Activated naive CD8-positive, alpha-beta T cell treated with anti-CD3 and anti-CD28 coated beads, Interleukin-2, amount 50 U/mL, for 24 hours (primary cell): ENCODE measurements at places on chromosomes 3 and 15.

DNA sequence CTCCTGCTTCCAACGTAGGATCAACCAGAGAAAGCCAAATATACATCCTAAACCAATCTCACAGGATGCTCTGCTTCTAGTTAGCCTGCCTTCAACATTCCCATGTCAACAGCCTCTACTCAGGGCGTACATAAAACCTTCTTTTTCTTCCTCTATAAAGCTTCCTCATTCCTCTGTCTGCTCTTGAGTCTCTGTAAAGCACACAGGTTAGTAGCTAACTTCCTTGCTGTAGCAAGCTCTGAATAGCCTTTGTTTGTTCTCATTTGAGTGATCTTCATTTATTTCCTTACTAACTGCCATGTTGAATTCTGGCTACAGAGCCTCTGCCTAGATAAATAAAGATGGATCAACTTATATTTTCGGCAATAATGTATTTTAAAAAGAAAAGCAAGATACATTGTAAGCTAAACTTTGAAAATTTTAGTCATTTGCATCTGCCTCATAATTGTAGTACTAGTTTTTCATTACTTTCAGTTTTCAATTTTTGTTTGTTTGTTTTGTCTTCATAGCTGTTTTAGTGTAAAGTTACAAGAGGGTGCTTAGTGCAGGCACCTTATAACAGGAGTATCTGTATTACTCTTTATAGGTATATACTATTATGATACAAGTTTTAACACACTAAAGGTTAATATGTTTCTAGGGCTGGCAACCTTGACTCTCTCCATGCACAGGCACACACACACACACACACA is 498.2 kb downstream of the PYDC2 start:
- no peak for DNase-seq

DNA sequence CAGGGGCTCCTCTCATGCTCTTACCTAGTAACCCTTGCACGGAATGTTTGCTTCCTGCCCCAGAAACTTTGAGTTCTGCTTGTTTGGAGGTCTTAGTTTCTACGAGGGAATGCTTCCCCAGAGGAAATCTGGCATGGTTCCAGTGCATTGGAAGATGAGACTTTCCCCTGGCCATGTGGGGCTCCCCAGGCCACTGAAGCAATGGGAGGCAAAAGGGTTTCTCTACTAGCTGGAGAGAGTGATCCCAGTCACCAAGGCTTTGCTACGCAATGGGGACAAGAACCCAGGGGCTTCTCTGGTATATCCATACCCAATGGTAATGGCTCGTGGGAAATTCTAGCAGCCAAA is 44.2 kb upstream of the RPL32 start:
- no peak for DNase-seq

GRCh38 chr3:184755315-184755731 is 43.5 kb upstream of the MAGEF1 start:
- no peak for DNase-seq

DNA sequence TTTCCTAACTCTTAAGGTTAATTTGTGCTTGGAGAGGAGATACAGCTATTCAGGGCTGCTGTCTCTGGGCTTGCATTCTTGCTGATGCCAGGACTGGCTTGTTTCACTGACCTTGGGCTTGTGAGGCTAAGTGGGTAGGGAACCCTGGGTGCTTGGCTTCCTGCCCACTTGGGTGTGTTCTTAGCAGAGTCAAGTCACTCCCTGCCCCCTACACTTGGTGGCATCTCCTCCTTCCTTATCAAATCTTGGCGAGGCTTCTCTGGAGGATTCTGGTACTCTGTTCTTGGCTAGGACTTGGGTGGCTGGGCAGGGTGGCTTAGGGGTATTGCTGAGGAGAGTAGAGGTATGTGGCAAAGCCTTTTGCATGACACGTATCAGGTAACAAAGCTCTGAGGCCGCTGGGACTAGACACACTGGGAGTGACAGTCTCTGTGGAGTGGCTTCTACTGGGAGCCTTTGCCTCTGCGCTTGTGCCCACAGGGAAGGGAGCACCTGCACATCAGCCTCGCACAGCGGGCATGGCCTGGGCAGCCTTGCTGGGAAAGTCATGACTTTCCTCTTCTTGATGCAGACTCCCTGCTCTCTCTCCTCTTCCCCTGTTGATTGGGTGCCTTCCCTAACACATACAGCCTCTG is 41.8 kb downstream of the CHCHD6 start:
- no peak for DNase-seq

DNA sequence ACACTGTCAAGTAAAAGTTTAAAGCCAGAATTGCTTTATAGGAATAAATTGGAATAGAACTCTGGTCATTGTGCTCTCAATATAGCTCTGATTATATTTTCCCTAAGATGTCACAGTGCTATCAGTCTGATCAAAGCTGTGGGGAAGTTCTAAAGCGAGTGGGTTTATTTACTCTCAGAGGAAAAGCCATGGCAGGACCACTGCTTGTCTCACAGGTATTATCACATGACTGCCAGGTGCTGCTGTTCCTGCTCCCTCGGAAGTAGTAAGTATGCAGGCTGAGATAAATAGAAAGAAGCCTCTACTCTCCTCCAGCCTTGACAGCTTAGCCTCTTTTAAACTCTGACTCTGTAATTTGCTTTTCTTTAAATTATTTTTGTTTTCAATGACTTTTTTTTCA is 49.1 kb upstream of the UTS2B start:
- no peak for DNase-seq

DNA sequence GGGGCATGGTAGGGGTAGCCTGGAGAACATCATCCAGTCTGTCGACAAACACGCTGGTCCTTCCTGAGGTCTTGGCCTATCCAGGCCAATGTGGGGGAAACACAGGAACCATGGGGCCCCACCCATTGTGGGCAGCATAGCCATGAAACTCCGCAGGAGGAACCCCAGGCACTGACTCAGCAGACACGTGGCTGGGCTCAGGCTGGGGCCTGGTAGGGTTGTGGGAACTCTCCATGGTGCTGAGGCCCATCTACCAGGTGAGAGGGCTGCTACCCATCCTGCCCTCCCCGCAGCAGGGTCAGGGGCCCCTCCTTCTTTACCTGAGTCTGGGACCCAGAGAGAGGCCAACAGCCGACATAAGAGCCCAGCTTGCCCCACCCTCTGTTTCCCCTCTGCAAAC is 22.6 kb upstream of the CACNA2D2 start:
- DNase-seq = peak; percentile 79

- DNase-seq = no peak
Observed at GRCh38 chr15:65540314-65540713, 10.1 kb downstream of the HACD3 start.

DNA sequence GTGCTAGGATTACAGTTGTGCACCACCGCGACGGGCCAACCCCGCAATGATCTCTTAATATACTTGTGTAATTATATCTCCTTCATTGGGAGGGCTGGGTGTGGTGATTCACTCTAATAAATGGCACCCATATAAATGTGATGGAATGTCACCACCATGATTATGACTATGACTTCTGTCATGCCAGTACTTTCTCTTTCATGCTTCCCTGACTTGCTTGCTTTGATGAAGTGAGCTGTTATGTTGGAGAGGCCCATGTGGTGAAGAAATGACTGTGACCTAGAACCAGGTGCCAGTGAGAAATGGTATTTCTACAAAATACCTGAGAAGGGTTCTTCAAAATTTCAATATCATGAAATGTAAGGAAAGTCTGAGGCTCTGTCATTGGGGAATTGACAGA is 24.4 kb upstream of the TP63 start:
- DNase-seq = no peak

DNA sequence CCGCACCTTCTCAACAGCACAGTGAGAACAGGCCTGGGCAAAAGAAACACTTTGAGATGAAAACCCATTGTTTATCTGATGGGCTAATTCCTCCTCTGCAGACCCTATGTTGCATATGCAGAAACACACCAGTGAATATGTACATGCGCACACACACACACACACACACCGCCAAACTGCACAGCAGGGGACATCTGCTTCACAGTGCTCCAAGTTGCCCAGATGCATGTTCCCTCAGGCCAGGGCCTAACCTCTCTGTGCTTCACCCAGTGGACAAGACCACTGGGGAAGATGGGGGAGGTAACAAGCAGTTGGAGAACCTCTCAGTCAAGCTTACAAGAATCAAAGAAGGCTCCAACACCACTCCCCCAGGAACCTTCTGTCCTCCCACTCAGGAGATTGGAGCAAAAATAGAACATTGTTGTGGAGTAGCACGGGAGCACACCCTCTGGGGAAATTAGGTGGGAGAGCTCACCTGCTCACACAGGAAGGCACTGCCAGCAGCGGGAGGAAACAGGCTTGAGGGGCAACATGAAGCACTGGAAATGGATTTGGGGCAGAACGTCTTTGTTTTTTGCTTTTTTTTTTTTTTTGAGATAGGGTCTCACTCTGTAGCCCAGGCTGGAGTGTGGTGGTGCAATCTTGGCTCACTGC is 13.0 kb downstream of the HCN4 start:
- no peak for DNase-seq

DNA sequence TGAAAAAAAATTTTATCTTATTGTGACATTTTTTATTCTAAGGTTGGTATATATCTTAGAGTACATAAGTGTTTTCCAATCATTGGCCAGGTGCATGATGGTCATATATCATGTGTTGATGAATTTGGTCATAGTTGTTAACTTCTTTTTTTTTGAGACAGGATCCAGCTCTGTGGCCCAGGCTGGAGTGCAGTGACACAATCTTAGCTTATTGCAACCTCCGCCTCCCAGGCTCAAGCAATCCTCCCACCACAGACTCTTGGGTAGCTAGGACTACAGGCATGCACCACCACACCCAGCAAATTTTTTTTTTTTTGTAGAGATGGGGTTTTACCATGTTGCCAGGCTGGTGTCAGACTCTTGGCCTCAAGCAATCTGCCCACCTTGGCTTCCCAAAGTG is 44.0 kb downstream of the PCCB start:
- DNase-seq = no peak

- no peak for DNase-seq
Observed at GRCh38 chr3:149442851-149443544, 31.5 kb upstream of the TM4SF4 start.

DNA sequence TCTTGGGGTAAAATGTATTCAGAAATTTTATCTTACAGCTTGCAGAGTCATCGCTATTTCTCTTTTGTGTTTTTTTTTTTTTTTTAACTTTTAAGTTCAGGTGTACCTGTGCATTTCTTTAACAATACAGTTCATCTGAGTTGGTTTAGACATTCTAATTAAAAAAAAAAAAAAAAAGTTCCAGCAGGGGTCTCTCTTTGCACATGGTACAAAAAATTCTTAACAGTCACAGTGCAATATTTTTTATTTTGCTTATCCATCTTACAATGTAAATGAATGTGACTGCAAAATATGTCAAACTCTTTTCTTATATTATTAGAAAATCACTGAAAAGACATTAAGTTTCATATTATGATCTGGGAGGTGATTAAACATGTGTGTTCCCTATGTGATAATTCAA is 47.5 kb upstream of the SLC9A9 start:
- no peak for DNase-seq

GRCh38 chr15:38299216-38299615 is 46.6 kb downstream of the SPRED1 start:
- DNase-seq = no peak

DNA sequence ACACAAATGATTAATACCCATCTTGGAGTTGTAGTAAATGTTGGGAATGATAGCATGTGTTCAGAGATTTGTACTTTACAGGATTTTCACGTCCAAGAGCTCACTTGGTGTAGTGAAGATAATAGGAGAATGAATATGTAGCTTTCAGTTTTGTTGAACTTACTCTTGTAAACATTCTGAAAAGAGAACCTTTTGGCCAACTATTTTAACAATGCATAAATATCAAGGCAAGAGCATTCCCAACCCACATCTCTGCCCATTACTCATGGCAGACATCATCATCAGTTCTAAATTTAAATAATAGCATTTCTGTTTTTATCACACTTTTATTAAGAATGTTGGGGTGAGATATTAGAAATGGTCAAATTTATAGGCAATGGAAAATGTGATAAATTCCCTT is 465.2 kb upstream of the TPRG1 start:
- no peak for DNase-seq

DNA sequence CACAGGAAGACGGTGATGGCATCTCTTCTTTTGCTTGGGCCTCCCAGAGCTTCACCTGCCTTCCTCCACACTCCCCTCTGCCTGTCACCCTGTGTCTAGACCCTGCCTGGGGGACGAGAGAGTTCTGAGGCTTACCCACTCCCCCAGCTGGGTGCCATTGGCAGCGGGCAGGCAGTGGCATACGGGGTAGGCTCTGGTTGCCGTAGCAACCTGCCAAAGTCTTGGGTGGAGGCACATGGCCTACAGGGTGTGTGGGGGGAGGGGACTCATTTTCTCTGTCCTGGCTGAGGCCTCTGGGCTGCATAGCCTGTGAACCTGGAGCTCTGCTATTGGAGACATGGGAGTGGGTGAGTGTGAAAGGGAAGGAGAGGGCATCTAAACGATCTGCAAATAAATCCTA is 4.4 kb downstream of the INSYN1 start:
- DNase-seq = no peak

GRCh38 chr3:31035681-31036080 is 141.2 kb upstream of the GADL1 start:
- no peak for DNase-seq

DNA sequence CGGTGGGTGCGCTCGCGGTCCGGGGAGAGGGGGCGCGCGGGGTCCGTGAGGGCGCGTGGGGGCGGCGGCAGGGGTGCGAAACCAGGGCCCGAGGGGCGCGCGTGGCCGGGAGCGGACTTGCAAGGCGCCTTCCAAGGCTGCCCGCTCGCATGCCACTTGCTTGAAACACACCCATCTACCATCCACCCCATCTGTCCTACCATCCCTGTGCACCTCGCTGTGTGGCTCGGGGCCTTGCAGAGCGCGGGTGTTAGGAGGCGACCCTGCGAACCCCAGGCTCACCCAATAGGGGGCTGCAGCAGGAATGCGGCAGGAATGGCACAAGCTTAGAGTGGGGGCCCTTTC is 240 bp downstream of the CFAP100 start:
- DNase-seq = no peak

GRCh38 chr3:775178-775880 is 317.5 kb upstream of the CNTN6 start:
- DNase-seq = no peak

DNA sequence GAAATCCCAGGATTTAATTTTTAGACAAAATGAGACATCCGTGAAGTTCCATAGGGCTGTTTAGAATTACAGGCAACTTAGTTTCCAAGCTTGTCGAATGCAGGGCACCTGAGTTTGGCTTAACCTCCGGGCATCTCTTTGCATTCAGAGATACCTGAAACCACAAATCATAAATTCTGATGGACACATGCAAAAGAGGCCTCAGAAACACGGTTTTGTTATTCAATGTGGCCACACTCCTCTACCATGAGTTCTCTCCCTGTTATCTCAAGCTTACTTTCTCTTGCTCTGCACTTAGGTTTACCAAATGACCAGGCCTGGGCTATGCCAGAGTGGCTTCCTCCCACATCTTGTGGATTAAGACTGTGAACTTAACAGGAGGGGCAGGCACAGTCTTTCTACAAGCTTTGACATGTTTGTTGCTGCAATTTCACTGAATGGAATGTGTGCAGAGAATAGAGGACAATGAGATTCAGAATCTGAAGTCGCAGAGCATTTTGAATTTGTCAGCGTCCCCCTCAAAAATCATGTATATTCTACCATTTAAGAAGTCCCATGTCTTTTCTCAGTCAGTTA is 137.7 kb downstream of the TPRG1 start:
- no peak for DNase-seq
